Fibroblast of lung (primary cell): ENCODE measurements at places on chromosomes 16 and 17. TPM values are rescaled to one million over a fixed set of nuclear protein-coding genes. Genes with fewer than 3 reads are reported as not detected.

DNA sequence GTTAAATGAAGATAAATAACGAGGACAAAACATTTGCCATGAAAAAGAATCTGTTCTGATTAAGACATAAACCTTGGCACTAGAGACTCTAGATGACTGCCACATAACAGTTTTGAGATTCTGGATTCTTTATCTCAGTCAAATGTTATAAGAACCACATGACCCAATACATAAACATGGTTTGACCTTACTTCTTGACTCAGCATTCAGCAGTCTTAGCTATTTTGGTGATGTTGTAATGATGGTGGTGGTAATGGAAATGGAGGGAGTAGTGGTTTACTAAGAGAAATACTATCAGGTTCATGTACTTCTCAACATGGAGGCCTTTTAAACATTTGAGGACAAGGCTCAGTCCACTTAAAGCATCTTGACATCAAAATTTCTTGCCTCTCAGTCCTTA lies 925.4 kb downstream of the CDH11 start:
- DNase-seq, result peak; percentile 78
- no peaks in the 10 kb centered on the region for H3K27me3 ChIP-seq

DNA sequence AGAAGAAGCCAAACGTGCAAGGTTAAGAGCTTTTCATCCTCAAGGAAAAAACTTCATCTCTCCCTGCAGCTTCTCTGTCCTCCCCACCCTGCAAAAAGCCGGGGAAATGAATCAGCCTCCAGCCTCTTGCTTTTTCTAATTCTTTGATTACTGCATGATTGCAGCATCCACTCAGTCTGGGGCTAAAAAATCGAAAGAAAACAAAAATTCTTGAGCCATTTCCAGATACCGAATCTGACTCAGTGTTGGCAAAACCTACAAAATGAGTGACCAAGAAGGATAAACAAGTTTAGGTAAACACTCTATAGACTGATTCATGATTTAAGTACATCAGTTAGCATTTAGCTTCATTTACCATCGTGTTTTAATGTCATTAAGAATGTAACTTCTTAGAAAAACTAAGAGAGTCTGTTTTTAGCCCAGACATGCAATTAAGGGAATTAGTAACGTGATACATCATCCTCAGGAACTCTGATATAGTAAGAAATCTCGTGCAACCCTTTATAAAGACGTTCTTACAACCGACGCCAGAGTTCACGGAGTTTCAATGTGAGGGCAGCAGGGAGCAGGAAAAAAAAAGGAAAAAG lies 287.3 kb upstream of the FOXF1 start:
- H3K27ac ChIP-seq, result peak overlapping the region; percentile 84
- peak; percentile 99 for DNase-seq
- no peaks in the 10 kb centered on the region for H3K36me3 ChIP-seq
- no peaks in the 10 kb centered on the region for H3K27me3 ChIP-seq

DNA sequence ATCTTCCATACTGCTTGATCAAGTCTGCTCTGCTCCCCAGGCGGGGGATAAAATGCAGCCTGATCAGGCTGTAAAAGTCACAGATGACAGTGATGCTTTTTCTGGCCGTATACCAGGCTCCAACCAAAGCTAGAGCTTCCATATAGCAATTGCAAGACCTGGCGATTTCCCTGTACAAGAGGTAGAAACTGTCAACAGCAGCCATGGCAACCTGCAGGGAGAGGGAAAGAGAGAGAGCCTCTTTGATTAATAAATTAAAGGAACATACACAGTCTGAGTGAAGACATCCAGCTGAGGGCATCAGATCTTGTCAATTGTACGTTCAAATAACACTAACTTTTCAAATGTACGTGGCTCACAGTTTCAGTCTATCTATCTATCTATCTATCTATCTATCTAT lies 13.9 kb downstream of the HSDL1 start:
- H3K4me1 ChIP-seq, result no peaks in the 10 kb centered on the region
- H3K36me3 ChIP-seq, result peaks cover 2% of the 10 kb centered on the region
- H3K27ac ChIP-seq, result no peak overlapping the region
- H3K27me3 ChIP-seq, result no peaks in the 10 kb centered on the region

DNA sequence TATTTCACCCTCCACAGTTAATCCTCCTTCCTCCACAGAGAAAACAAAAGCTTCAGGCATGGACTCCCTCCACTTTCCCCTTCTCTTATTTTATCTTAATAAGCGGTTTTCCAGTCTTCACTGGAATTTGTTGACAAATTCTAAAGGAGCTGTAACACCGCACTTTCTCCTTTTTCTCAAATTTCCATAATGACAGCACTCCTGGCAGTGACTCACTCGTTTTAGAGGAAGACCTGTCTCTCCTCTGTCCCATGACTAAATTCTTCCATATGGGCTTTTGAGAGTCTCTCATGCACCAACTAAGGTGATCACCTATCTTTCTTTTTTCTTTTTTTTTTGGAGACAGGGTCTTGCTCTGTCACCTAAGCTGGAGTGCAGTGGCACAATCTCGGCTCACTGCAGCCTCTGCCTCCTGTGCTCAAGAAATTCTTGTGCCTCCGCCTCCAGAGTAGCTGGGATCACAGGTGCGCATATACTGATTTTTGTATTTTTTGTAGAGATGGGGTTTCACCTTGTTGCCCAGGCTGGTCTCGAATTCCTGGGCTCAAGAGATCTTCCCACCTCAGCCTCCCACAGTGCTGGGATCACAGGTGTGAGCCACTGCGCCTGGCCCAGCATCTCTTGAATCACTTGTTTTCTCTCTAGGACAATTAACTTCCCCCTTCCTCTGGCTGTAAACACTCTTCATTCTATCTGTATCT lies 7.7 kb downstream of the ITGAM start:
- H3K4me3 ChIP-seq, result no peak overlapping the region
- H3K36me3 ChIP-seq, result no peaks in the 10 kb centered on the region
- no peaks in the 10 kb centered on the region for H3K4me1 ChIP-seq
- no peak for DNase-seq
- H3K27me3 ChIP-seq, result no peaks in the 10 kb centered on the region

The WFDC1 gene
- 3.1 and 34.0 TPM in 2 replicates for total RNA-seq

GRCh38 chr16:12455287-12455798 lies 348.3 kb downstream of the CPPED1 start:
- H3K4me3 ChIP-seq, result no peak overlapping the region
- H3K27ac ChIP-seq, result no peak overlapping the region
- H3K36me3 ChIP-seq, result no peaks in the 10 kb centered on the region
- H3K27me3 ChIP-seq, result no peaks in the 10 kb centered on the region
- peak; percentile 50 for DNase-seq

DNA sequence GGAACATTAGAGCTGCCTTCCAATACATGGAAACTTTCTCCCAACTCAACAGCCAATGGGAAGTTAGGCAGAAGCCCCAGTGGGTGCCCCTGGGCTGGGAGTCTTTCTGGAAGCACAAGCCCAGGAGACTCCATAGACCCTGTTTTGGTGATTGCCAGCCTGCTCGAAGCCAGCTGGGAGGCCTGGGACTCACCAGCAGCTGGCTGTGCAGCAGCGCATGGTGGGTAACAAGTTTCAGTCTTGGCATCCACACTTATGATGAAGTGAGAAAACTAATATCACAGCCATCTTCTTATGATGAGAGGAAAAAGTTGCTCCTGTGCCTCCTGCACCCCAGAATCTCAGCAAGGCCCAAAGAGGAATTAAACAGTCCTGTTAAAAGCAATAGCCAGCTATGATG lies 522.5 kb upstream of the CDH5 start:
- H3K4me3 ChIP-seq, result no peak overlapping the region
- no peaks in the 10 kb centered on the region for H3K27me3 ChIP-seq
- H3K36me3 ChIP-seq, result no peaks in the 10 kb centered on the region
- DNase-seq, result no peak
- no peak overlapping the region for H3K27ac ChIP-seq

GRCh38 chr17:18967916-18968315 lies 16.0 kb downstream of the SLC5A10 start:
- no peaks in the 10 kb centered on the region for H3K4me1 ChIP-seq
- H3K27ac ChIP-seq, result no peak overlapping the region
- H3K27me3 ChIP-seq, result no peaks in the 10 kb centered on the region
- no peak for DNase-seq
- H3K36me3 ChIP-seq, result peaks cover 2% of the 10 kb centered on the region
- H3K4me3 ChIP-seq, result no peak overlapping the region

The NDRG4 gene
- 1.8 and 5.1 TPM in 2 replicates for total RNA-seq

DNA sequence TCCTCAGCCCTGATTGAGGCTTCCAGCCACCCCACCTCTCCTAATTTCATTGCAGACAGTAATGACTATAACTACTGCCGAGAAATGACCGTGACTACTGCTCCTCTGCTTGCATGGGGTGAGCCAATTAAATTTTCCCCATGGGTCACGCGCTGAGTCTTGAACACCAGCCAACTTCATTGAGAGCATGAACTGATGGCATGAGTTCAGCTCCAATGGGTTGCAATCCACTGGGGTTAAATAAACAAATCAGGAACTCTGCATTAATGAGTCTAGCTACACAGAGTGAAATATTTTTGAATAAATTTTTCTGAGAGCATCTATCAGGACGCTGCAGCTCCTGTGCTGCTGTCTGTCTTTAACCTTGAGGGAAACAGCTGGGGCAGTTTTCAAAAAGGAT lies 61.6 kb upstream of the CLEC3A start:
- H3K4me3 ChIP-seq, result no peak overlapping the region
- no peak for DNase-seq
- no peaks in the 10 kb centered on the region for H3K36me3 ChIP-seq
- no peaks in the 10 kb centered on the region for H3K27me3 ChIP-seq

- no peak overlapping the region for H3K4me3 ChIP-seq
- no peak for DNase-seq
- H3K36me3 ChIP-seq, result no peaks in the 10 kb centered on the region
- no peak overlapping the region for H3K27ac ChIP-seq
These were observed 219.4 kb downstream of the MAF start for GRCh38 chr16:79380995-79381602.

The KRT32 gene
- under 0.01 TPM in 2 replicates for total RNA-seq

- H3K4me1 ChIP-seq, result no peaks in the 10 kb centered on the region
- H3K27me3 ChIP-seq, result peaks cover 4% of the 10 kb centered on the region
- H3K27ac ChIP-seq, result no peak overlapping the region
- no peaks in the 10 kb centered on the region for H3K36me3 ChIP-seq
These were observed 74.1 kb upstream of the NKD1 start for GRCh38 chr16:50474138-50474537.

GRCh38 chr16:69443927-69444631 lies 19.7 kb downstream of the CYB5B start:
- H3K27me3 ChIP-seq, result no peaks in the 10 kb centered on the region
- peak overlapping the region; percentile 42 for H3K4me3 ChIP-seq
- peak; percentile 64 for DNase-seq
- H3K4me1 ChIP-seq, result peaks cover 5% of the 10 kb centered on the region

- H3K27me3 ChIP-seq, result no peaks in the 10 kb centered on the region
- H3K27ac ChIP-seq, result no peak overlapping the region
- H3K4me1 ChIP-seq, result peaks cover 7% of the 10 kb centered on the region
- no peak overlapping the region for H3K4me3 ChIP-seq
- H3K36me3 ChIP-seq, result no peaks in the 10 kb centered on the region
These were observed 58.5 kb downstream of the OR1D5 start for GRCh38 chr17:3004925-3005324.

- H3K27me3 ChIP-seq, result peaks cover 5% of the 10 kb centered on the region
- H3K4me1 ChIP-seq, result no peaks in the 10 kb centered on the region
- no peak overlapping the region for H3K4me3 ChIP-seq
- H3K27ac ChIP-seq, result no peak overlapping the region
These were observed 11.8 kb upstream of the TEKT1 start for GRCh38 chr17:6843241-6843880.

The VAT1 gene
- total RNA-seq, result 259 and 297 TPM in 2 replicates

GRCh38 chr16:6797223-6797622 lies 535.4 kb upstream of the RBFOX1 start:
- no peak for DNase-seq
- H3K27ac ChIP-seq, result no peak overlapping the region
- no peaks in the 10 kb centered on the region for H3K27me3 ChIP-seq
- no peak overlapping the region for H3K4me3 ChIP-seq
- no peaks in the 10 kb centered on the region for H3K4me1 ChIP-seq

- H3K27me3 ChIP-seq, result no peaks in the 10 kb centered on the region
- no peak overlapping the region for H3K4me3 ChIP-seq
- H3K36me3 ChIP-seq, result no peaks in the 10 kb centered on the region
These were observed 111.8 kb downstream of the N4BP1 start for GRCh38 chr16:48497932-48498768.

DNA sequence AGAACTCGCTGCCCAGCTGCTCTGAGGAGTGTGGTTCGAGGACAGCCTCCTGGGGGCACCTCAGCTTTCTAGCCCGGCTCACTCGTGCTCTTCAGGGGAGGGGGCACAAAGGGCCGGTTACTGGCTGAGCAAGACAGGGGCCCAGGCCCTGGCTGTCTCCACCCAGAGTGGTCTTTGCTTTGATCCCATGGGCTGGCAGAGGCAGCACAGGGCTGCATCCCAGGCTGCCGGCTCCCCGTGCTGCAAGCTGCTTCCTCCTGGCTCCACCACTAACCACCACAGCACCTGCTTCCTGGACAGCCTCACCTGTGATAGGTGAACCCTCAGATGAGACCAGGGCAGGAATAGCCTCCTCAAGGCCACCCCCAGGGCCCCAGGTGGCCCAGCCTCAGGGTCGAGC lies 6.8 kb downstream of the SPPL2C start:
- no peaks in the 10 kb centered on the region for H3K4me1 ChIP-seq
- no peak overlapping the region for H3K4me3 ChIP-seq
- H3K27me3 ChIP-seq, result no peaks in the 10 kb centered on the region
- H3K27ac ChIP-seq, result no peak overlapping the region

The SUPT6H gene
- total RNA-seq, result 36.7 and 61.6 TPM in 2 replicates

DNA sequence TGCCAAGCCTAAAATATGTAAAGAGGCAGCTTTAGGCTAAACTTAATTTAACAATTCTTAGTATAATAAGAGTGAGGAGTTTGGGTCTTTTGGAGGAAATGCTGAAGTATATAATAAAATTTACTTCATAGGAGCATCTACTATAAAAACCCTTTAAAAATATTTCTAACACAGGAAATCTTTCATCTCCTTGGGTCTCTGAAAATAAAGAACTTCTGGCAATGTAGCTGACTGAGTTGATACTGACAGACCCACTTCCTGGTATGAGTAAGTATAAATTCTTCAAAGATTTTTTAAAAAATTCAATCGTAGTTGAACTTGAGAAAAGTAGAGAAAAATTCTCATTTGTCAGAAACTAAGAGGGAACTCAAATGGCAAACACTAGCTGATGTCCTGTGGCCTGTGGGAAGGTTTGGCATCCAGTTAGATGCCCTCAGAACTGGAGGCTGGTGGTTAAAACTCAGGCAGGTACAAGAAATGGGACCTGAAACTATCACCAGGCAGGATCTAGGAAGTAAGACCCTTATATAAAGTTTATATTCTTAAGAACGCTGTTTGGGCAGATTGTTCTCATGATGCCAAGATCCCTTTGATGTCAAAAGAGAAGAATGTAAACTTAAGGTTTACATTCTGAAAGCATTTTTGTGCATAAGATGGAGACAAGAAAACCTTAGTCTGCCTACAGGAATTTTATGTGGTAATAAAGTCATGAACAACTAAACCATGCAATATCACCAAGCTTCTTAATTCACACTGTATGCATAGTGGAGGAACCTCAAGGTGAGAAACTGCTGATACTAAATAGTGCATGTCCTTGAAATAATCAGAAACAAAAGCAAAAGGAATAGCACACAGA lies 6.2 kb downstream of the KRTAP4-6 start:
- H3K4me1 ChIP-seq, result peaks cover 2% of the 10 kb centered on the region
- H3K27ac ChIP-seq, result no peak overlapping the region
- DNase-seq, result no peak
- H3K27me3 ChIP-seq, result no peaks in the 10 kb centered on the region
